ENCODE measurements at places on chromosomes 6 and 20. TPM values are rescaled to one million over a fixed set of nuclear protein-coding genes. Genes with fewer than 3 reads are reported as not detected.

Gene CGA
- not detected for total RNA-seq

Gene LTB
- total RNA-seq = not detected

Gene LBP
- total RNA-seq = not detected

Gene VWA7
- 9.5 TPM for total RNA-seq

Gene RGL2
- total RNA-seq = 60.5 TPM

Gene BMP7
- 23.2 TPM for total RNA-seq

Gene MAVS
- total RNA-seq = 35.7 TPM

Gene EDN3
- not detected for total RNA-seq

Gene TCF15
- total RNA-seq = 13.4 TPM

Gene TXLNB
- 125 TPM for total RNA-seq

Gene LTA
- not detected for total RNA-seq

Gene IPCEF1
- total RNA-seq = 1.3 TPM

Gene RHAG
- total RNA-seq = 0.62 TPM

Gene SEMG1
- total RNA-seq = not detected

Gene HAO1
- not detected for total RNA-seq

Gene SAMD10
- 6.0 TPM for total RNA-seq

Gene L3MBTL1
- 4.1 TPM for total RNA-seq

GRCh38 chr20:3406481-3407039 lies 909 bp downstream of the DNAAF9 start:
- peak; percentile 46 for DNase-seq

- no peak for DNase-seq
These were observed 38.3 kb downstream of the PSMG4 start for GRCh38 chr6:3297006-3297405.

DNA sequence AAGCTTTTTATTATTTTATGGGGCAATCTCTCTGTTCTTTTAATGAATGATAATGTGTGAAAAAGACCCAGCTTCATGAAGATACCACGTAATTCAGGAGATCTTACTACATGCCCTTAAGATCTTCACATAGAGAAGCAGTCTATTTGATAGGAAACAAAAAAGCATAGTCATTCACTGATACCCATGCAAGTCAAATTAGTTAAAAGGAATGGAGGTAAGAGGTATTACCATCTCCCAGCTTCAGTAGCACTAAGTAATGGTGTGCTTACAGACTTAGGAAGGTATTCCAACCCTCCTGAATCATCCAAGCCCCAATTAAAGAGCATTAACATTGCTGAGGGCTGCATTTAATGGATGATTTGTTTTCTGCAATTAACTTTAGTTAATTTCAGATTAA lies 364.7 kb downstream of the SYNE1 start:
- no peak for DNase-seq

DNA sequence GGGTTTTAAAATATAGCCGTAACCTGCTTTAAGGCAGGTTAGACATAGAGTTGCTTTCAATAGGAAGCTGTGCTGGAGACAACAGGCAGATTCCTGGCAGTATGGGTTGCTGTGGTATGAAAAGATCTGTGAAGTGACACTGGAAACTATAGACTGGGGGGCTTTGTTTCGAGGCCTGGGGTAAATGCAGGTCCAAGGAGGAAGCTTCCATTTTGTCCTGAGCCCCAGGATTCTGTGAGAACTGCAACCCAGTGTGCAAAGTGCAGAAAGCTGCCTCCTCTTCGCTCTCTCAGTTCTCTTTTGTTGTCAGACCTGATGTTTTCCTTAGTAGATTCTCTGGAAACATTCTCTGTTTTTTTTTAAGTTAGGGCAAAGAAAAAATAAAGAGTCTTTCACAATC lies 86.9 kb downstream of the LYRM4 start:
- no peak for DNase-seq

- peak; percentile 39 for DNase-seq
These were observed 1089.3 kb upstream of the DEFB115 start for GRCh38 chr20:30168025-30168799.

DNA sequence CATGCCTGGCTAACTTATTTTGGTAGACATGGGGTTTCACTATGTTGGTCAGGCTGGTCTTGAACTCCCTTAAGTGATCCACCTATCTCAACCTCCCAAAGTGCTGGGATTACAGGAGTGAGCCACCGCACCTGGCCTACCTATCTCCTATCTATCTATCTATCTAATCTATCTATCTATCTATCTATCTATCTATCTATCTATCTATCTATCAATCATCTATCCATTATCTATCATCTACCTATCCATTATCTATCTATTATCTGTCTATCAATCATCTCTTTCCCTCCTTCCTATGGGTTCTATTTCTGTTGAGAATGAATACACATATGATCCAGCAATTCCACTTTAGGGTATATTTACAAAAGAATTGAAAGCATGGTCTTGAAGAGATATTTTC lies 194.2 kb upstream of the ARG1 start:
- no peak for DNase-seq

GRCh38 chr6:136208783-136209182 lies 41.3 kb downstream of the MTFR2 start:
- no peak for DNase-seq

DNA sequence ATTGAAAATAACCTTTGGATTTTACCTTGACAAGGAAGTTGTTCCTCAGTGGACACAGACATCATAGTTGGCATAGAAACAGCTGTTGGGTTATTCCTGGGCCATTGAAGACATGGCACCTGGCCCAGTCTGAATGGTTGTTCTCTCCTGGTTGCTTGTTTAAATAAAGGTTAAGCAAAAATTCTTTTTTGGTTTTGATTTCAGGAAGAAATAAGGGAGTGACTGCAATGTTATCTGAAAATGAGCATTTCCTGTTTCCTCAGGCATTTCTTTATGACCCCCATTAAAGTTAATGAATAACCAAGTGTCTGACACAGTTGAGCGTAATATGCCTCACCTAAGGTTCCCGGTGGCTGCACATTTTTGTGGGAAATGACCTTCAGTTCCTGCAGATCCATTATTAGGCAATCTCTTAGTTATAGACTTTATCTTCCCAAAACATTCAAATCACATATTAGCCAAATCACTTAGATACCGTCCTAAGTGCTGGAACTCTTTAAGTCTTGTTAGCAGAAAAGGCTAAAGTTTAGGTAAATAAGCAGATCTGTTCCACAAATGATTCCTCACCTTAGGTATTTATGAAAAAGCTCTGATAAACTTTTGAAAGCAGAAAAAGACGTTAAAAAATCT lies 648.7 kb upstream of the FLRT3 start:
- no peak for DNase-seq

GRCh38 chr20:43669332-43669731 lies 2.4 kb downstream of the MYBL2 start:
- DNase-seq = no peak

- no peak for DNase-seq
These were observed 151.5 kb upstream of the MLIP start for GRCh38 chr6:53959717-53960116.

- no peak for DNase-seq
These were observed 188.2 kb upstream of the QKI start for GRCh38 chr6:163226181-163226835.

- no peak for DNase-seq
These were observed 175.4 kb downstream of the IBTK start for GRCh38 chr6:82072121-82072521.

GRCh38 chr20:51206032-51206662 lies 183.2 kb upstream of the KCNG1 start:
- no peak for DNase-seq

DNA sequence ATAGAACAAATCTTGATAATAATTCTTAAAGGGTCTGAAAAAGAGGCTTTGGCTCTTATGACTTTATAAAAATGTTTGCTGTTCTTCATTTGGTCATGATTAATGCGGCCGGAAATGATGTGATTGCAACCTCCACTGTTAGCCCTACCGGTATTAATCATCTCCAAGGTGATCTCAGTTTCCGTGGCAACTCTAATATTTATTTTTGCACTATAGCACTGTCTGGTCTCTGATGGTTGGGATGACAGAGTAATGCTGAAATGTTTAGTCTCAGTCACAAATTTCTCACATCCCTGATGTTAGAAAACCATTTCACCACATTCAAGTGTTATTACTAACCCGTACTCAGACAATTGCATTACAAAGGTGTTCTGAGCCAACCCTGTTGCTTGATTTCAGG lies 87.4 kb downstream of the TMEM200A start:
- DNase-seq = no peak

DNA sequence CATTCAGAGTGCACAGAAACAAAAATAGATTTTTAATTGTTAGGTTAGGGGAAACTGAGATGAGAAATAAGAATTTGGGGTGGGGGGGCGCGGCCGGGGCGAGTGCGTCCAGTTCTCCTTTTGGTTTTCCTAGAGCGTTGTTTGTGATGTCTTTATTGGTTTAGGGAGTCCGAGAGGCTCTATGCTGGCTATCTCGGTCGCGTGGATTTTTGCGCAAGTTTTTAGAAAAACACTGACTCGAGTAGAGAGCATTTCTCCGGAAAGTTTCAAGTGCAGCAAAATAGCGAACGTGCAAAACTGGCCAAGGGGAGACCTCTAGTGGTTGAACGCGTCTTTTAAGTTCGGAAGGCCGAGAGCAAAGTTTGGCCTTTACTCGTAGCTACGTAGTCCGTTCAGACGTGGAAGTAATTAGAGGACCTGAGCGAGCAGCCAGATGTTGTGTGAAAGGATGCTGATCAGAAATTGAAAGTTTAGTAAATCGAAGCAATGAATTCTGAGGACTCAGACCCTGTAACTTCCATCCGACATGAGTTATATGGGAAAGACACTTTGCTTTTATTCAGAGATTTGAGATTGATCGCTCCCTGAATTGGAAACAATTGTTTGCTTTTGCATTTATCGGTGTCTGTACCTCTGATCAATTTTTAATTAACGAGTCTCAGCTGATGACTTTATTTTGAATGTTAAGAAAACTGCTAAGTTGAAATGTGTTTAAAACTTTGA lies 2.7 kb downstream of the L3MBTL3 start:
- DNase-seq = peak; percentile 75

GRCh38 chr20:4855097-4855496 lies 133.4 kb downstream of the PRND start:
- DNase-seq = no peak

DNA sequence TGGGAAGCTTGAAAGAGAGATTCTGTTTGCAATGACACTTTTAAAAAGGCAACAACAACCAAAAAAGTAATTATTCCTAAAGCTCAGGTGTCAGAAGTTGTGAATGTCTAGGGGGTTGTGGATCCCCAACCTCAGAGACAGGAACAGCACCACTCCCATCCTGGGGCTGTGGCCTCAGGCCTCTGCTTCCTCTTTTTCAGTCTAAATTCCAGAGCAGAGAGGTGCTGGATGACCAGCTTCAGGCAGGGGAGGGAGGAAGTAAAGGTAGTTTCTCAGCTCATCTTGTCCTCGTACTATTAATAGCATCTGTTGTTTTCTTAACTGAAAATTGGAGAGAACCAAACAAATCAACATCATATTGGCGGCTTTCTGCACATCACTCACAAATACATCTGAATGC lies 8.3 kb downstream of the NT5E start:
- DNase-seq = no peak

- no peak for DNase-seq
These were observed 44.5 kb downstream of the TIAM2 start for GRCh38 chr6:155039618-155040017.

- DNase-seq = peak; percentile 45
These were observed at the start of gene SPTLC3 for GRCh38 chr20:13008761-13009681. Gene SPTLC3, plus strand, starts transcription at chr20:13008972. Its CDS starts 296 bp downstream, at chr20:13009268.

- no peak for DNase-seq
These were observed 1714.5 kb downstream of the GRIK2 start for GRCh38 chr6:103107985-103108384.

- DNase-seq = no peak
These were observed 18.9 kb downstream of the PHACTR2 start for GRCh38 chr6:143696664-143697000.

DNA sequence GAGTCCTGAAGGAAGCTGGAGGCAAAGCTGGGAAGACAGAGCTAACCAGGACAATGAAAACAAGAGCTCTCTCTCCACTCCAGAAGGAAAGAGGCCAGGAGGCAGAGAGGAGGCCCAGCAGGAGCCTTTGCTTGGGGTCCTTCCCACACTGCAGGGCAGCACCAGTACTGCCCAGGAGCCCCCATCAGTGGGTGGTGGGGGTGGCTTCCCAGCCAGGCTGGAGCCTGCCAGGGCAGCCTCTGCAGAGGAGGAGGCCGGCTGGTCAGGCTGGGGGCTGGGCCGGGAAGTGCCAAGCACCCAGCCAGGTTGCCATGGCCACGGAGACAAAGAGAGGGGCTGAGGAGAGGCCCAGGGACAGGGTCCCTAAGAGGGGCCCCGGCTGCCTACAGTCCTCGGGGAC lies 33.4 kb downstream of the PREX1 start:
- no peak for DNase-seq

DNA sequence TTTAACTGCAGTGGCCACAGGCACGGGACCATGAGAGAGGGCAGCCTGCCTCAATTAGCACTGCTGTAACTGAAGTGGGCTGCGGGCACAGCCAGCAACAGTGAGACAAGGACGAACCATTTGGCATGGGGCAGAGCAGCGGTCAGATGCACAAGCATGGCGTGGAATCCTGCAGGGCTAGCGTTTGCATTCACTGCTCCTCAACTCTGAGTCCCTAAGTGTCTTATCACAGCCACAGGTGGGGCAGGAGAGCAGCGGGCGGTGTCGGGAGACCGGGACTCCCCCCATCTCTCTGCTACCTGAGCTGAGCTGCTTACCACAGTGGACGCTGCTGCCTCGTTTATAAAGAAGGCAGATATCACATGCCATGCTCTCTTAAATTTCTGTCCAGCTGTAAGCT lies 31.3 kb upstream of the PDE10A start:
- no peak for DNase-seq

DNA sequence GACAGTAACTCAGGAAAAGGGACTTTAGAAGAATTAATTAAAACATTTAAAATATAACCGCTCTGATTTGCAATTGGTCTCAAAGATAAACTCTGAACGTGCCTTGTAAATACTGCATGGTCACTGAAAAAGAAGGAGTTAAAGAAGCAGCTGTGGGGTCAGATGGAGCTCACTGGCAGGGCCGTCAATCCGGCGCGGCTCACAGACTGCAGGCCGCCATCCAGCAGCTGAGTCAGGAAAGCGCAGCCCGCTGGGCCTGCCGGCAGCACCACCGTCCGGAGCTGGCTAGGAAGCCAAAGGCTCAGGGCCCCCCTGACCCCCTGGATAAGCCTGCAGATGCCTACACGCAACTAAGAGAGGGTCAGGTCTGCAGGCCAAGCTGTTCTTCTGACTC lies 54.2 kb upstream of the FRMD1 start:
- peak; percentile 72 for DNase-seq

- no peak for DNase-seq
These were observed 313.2 kb upstream of the MAP3K7 start for GRCh38 chr6:90900034-90900433.

- no peak for DNase-seq
These were observed 114.1 kb upstream of the RREB1 start for GRCh38 chr6:6993503-6994237.

DNA sequence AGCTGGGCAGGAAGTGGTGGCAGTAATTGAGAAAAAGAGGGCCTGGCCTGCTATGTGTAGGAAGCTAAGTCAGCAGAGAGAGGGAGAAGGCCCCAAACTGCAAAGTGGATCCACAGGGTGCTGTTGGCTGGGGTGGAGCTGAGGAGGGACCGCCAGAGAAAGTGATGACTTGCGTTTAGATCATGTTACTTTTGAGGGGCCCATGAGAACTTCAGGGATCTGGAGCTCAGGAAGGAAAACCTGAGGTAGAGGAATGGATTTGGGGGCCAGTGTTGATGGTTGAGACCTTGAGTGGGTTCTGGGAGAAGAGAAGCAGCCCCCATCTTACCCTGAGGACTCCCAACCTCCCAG lies 155.5 kb downstream of the MRPL14 start:
- no peak for DNase-seq
